ELR (cell line): ENCODE measurements at places on chromosomes 7 and 10.

DNA sequence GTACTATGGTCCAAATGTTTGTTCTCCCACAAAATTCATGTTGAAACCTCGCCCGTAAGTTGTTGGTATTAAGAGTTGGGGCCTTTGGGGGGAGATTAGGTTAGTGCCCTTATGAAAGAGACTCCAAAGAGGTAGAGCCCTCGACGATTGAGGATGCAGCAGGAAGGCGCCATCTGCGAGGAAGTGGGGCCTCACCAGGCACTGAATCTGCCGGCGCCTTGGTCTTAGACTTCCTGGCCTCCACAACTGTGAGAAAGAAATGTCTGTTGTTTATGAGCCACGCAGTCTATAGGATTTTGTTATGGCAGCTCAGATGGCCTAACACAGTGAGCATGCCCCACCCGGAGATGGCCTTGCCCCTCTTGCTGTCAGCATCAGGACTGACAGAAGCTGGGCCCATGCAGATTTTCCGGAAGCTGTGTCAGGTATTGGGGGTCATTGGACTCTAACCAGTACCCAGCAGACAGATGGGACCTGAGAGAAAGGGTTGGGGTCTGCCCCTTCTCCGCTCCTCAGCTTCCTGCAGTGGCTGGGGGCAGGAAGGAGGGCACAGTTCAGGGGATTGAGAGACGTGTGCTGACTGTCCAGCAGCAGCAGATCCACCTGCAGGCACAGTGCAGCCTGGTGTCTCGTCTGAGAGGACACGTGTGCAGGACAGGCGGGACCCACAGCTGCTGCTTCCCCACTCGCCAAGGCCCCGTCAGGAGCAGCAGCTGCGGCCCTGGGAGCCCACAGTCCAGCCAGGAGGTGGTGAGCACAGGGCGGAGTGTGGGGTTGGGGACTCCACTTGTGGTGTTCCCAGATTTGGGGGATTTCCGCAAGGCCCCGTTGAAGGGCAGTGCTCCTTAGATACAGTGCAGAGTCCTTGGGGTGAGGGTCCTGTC, 47.8 kb downstream of the MGMT start:
- DNase-seq, result no peak

DNA sequence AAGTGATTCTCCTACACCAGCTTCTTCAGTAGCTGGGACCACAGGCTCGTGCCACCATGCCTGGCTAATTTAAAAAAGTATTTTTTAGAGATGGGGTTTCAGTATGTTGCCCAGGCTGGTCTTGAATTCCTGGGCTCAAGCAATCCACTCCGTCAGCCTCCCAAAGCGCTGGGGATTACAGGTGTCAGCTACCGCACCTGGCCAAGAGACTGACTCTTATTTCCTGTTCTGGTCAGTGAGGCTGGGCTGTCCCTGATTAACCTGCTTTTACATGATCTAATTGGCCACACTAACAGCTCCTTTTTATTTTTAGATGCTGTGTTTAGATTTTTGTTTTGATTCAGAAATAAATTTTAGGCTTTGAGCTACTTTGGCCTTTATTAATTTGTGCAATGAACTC, 203.9 kb downstream of the NXPH1 start:
- DNase-seq, result no peak

DNA sequence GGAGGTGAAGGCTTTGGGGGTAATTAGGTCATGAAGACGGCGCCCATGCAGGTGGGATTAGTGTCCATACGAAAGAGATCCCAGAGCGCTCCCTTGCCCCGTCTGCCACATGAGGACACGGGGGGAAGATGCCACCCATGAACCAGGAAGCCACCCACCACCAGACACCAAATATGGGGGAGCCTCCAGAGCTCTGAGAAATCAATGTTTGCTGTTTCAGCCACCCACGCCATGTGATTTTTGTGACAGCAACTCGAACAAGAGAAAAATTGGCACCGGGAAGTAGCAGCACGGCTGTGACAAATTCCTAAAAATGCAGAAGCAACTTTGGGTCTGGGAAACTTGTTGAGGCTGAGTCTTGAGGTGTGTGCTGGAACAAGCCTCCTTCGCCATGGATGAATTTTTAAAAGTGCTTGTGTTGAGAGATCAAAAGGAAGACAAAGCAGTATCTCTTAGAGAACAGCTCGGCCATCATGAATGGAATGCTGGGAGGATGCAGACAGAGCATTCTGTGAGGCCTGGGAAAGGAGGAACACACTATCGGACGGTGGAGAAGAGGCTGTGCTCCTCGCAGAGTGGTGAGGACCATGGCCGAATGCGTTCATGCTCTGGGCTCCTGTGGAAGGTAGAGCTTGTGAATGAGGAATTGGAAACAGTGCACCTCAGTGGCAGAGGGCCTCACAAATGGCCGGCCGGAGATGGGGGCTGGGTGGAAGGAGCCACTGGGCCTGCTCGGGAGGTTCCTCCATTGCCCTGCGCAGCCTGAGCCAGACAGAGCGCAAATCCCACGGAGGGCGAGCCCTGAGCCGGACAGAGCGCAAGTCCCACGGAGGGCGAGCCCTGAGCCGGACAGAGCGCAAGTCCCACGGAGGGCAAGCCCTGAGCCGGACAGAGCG, 277.5 kb downstream of the PTPRN2 start:
- no peak for DNase-seq

- DNase-seq, result no peak
These were observed 24.5 kb upstream of the CELF2 start for GRCh38 chr10:10992961-10993714.

- no peak for DNase-seq
These were observed 26.3 kb downstream of the ENTPD7 start for GRCh38 chr10:99685597-99685967.

- DNase-seq, result no peak
These were observed 24.8 kb upstream of the INPP5A start for GRCh38 chr10:132512693-132513345.

DNA sequence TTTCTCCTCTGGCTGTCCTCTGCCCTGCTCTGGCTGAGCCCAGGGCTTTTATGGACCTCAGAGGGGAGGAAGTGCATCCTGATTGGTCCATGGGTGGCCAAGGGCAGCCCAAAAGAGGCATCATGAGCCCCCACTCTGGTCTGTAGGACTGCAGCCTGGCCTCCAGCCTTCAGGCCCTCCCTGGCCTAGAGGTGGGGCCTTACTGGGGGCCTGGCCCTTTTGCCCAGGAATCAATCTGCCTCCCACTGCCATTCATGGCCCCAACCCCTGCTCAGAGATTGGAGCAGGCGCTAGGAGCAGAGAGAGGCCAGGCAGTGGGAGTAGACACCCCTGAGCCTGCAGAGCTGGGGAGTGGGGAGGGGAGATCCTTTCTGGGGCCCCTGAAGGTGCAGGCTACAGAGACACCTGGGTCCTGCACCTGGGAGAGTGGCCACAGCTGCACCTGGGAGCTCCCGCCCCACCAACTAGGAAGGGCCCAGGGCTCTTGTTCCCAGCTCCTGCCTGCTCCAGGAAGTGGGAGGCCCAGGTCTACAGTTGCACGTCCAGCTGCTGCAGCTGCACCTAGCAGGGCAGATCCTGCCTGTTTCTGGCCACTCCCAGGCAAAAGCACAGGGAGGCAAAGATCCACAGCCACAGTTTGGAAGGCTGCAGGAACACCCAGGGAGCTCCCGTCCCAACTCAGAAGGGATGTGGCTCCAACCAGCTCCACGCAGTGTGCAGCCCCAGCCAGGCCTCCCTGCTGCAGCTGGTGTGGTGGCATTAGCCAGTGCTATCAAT, 6.4 kb upstream of the DYNC2I1 start:
- DNase-seq, result no peak

GRCh38 chr7:140961117-140961516, 36.4 kb upstream of the BRAF start:
- DNase-seq, result no peak

DNA sequence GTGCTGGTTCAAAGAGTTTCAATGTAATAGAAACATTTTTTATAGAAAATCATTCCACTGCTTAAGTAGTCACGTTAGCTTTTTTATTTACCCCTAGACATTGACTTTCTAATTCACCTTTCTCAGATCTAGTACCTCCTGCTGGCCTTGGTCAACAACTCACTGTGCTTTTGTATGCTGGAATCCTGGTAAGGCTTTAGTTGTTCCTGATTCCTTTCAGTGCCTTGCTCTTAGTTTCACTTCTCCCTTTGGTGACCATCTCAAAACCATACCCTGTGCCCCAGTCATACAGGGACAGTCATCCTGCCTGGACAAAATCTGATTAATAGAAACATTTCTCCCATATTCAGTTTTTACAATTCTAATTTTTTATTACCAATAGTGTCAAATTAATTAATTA, 130.2 kb downstream of the GPR37 start:
- no peak for DNase-seq

DNA sequence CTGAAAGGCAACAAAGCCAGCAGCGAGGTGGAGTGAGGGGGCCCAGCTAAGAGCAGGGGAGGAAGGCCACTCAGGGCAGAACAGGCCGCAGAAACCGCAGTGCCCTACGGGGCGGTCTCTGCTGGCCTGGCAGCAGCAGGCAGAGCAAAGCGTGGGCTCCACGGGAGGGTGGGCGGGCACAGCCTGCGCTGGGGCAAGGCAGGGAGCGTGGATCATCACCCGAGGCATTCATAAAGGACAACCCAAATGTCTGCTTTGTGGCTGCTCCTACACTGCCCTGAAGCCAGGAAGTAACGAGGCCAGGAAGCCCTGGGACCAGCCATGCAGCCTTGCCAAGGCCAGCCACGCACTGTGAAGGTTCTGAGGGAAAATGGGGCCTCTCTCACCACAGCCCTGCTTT, 127.5 kb downstream of the MAD1L1 start:
- DNase-seq, result no peak

- DNase-seq, result peak; percentile 87
These were observed 1.5 kb downstream of the IL6 start for GRCh38 chr7:22728401-22729029.

DNA sequence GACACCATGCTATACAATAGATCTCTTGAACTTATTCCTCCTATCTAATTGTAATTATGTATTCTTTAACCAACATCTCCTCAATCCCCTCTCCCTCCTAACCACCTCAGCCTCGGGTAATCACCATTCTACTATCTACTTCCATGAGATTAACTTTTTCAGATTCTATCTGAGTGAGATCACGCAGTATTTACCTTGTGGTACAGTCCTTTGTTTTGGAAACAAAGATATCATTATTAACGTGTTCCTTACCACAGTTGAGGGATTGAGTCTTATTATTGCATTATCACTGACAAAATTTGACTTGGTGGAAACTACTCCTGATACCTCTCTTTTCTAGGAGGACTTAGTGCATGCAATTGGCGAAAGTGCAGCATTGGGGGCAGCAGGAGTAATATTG, 26.0 kb upstream of the HYAL4 start:
- DNase-seq, result no peak

- DNase-seq, result peak; percentile 38
These were observed 13.1 kb downstream of the TECPR1 start for GRCh38 chr7:98238976-98239375.
